ENCODE measurements at places on chromosomes 1 and 21. TPM values are rescaled to one million over a fixed set of nuclear protein-coding genes. Genes with fewer than 3 reads are reported as not detected.
A peak's percentile ranks its signal among the peaks of the same experiment; 100 is the strongest.

Gene AGPAT3
- total RNA-seq = 48.7 TPM

Gene C1orf141
- not detected for total RNA-seq

Gene GBP3
- 30.1 TPM for total RNA-seq

Gene ETNK2
- total RNA-seq = 3.8 TPM

Gene LORICRIN
- total RNA-seq = not detected

Gene ITSN1
- total RNA-seq = 22.8 TPM

Gene P3H1
- total RNA-seq = 27.9 TPM

- DNase-seq = peak; percentile 70
- H3K27ac ChIP-seq = no peak overlapping the region
- no peaks in the 10 kb centered on the region for H3K36me3 ChIP-seq
- H3K27me3 ChIP-seq = peaks cover 16% of the 10 kb centered on the region
- H3K4me1 ChIP-seq = no peaks in the 10 kb centered on the region
Observed at GRCh38 chr1:47532921-47533792, 95.3 kb downstream of the FOXD2 start.

DNA sequence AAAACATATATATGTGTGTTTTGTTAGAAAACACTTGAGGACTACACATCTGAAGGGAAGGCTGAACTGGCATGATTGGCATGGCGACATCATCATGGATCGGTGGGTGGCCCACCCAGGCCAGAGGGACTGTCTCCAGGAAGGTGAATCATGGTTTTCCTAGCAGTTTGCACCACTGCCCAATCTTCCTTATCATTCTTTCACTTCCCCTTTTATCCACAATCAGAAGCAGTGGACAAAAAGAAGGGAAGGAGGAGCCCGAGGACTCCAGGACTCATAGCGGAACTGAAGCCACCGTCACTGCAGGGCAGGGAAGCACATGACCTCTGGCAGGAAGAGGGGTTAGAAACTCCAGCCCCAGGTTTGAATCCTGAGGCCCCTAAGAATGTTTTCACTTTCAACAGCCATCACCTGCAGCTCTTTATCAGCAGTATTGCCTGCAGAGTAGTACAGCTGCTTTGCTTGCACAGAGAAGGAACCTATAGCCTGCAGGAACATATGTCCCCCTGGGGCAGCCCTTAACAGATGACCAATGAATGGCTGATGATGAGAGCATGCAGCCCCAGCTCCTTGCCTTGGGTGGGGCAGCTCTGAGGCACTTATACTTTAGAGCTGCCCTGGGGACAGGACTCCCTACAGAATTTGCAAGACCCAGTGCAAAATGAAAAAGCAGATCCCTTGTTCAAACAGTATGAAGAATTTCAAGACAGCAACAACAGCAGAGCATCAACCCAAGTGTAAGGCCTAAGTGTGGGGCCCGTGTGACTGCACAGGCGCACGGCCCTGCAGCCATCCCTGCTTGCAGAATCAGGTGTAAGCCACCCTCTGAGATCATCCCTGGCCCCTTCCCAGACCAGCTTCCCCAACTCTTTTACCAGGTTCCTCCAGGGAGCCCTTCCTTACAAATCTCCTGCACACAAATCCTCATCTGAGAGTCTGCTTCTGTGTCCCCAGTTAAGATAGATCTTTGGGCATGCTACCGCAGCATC lies 241.8 kb upstream of the IRF2BP2 start:
- H3K36me3 ChIP-seq = no peaks in the 10 kb centered on the region
- H3K27me3 ChIP-seq = no peaks in the 10 kb centered on the region
- no peak for DNase-seq
- no peak overlapping the region for H3K27ac ChIP-seq

DNA sequence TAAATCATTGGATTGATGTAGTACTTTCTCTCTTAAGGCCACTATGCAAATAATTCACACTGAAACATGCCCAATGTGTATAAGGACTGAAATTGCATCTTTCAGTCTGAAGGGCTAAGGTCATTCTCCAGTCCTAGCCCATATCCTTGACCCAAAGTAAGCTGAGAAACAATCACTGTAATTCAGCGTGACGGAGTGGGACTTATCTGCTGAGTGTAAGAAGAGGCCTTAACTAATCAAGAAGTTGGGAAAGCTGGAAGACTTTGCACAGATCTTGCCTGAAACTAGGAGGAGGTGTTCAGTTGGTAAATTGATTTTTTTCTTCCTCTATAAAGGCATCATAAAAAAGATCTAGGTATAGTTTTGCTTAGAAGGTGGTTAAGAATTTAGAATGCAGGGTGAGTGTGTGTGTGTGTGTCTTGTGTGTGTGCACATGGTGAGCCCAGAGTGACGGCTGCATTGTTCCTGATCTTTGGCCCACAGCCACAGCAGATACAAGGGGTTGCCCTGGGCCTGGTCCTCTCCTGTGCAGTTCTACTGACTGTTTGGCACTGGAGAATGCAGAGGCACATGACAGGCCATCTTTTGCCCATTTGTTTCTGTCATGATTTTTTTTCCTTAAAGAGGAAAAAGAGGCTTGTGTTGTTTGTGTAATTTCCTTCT lies 13.3 kb upstream of the PPP2R5A start:
- no peaks in the 10 kb centered on the region for H3K36me3 ChIP-seq
- no peak overlapping the region for H3K4me3 ChIP-seq
- H3K27me3 ChIP-seq = no peaks in the 10 kb centered on the region
- no peak overlapping the region for H3K27ac ChIP-seq
- peak; percentile 49 for DNase-seq

DNA sequence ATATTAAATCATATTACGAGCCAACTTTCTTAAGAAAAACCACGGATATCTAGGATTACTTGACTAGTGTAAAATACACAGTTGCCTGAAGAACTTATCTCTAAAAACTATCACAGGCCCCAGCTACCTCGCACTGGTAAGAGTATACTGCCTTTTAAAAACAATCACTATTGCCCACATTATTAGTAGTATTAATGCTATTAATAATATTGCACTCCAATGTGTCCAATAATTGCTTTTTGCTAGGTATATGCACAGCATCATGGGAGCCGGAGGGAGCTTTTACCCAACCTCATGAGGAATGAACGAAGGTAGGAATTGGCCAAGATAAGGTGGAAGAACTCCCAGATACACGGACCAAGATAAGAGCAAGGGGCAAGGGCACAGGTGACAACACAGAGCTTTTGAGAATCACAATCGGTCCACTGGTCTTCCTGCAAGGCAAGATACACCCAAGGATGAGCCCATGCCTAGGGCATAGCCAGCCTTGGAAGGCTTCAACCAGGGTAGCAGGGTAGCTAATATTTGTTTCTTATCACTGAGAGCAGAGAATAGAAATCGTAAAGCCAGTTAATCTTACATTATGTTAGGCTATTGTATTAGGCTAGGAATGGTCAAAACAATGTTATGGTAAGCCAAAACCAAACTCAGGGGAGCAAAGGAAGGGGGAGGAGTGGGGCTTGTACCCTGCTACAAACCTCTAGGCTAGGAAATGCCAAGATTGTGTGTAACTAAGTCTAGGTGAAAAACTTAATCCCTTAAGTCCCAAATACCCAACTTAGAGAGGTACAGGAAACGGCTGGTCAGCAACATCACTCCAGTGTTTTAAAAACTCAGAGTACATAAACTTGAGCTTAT lies 9.4 kb downstream of the GLUL start:
- peaks cover 52% of the 10 kb centered on the region for H3K36me3 ChIP-seq
- H3K4me3 ChIP-seq = no peak overlapping the region
- DNase-seq = no peak
- H3K27me3 ChIP-seq = no peaks in the 10 kb centered on the region

GRCh38 chr1:225004396-225004795 lies 74.9 kb downstream of the DNAH14 start:
- no peak overlapping the region for H3K4me3 ChIP-seq
- no peaks in the 10 kb centered on the region for H3K27me3 ChIP-seq
- H3K36me3 ChIP-seq = no peaks in the 10 kb centered on the region
- no peaks in the 10 kb centered on the region for H3K4me1 ChIP-seq

GRCh38 chr1:3002349-3003038 lies 18.8 kb upstream of the ACTRT2 start:
- no peaks in the 10 kb centered on the region for H3K36me3 ChIP-seq
- no peaks in the 10 kb centered on the region for H3K27me3 ChIP-seq
- DNase-seq = no peak
- H3K4me1 ChIP-seq = no peaks in the 10 kb centered on the region
- no peak overlapping the region for H3K4me3 ChIP-seq

GRCh38 chr1:25897754-25898153 lies 8.5 kb downstream of the STMN1 start:
- H3K4me1 ChIP-seq = peaks cover 12% of the 10 kb centered on the region
- no peaks in the 10 kb centered on the region for H3K27me3 ChIP-seq
- DNase-seq = no peak
- no peak overlapping the region for H3K27ac ChIP-seq
- peaks cover 6% of the 10 kb centered on the region for H3K36me3 ChIP-seq
- no peak overlapping the region for H3K4me3 ChIP-seq

DNA sequence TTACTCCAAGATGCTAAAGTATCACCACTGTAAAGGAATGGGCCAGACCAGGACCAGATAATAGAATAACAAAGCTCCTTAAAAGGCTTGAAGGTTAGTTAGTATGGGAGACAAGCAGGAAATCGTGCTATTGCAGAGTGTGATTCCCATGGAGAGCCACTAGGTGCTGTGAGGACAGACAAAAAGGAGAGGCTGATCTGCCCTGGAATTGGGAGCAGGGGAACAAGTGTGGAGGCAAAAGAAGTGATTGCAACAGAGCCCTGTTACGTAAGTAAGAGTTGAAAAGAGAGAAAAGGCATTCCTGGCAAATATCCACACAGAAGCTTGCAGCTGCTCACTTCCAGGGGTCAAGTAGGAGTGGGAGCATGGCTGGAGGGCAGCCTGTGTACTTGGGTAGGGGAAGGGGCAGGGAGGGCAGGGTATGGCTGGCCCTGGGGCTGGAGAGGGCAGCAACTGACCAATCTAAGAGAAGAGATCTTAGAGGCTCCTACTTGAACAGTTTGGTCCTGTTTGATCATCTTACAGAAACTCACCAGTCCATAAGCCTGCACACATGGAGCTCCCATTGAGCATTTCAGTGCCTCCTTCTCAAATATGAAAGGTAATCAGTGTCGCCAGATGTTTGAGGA lies 207.7 kb upstream of the GJB5 start:
- H3K4me3 ChIP-seq = no peak overlapping the region
- peaks cover 11% of the 10 kb centered on the region for H3K27me3 ChIP-seq
- no peaks in the 10 kb centered on the region for H3K36me3 ChIP-seq
- no peak for DNase-seq

GRCh38 chr21:45032332-45032731 lies 42.0 kb upstream of the ADARB1 start:
- no peak overlapping the region for H3K27ac ChIP-seq
- peaks cover 32% of the 10 kb centered on the region for H3K4me1 ChIP-seq
- DNase-seq = no peak
- no peaks in the 10 kb centered on the region for H3K27me3 ChIP-seq
- H3K4me3 ChIP-seq = no peak overlapping the region

DNA sequence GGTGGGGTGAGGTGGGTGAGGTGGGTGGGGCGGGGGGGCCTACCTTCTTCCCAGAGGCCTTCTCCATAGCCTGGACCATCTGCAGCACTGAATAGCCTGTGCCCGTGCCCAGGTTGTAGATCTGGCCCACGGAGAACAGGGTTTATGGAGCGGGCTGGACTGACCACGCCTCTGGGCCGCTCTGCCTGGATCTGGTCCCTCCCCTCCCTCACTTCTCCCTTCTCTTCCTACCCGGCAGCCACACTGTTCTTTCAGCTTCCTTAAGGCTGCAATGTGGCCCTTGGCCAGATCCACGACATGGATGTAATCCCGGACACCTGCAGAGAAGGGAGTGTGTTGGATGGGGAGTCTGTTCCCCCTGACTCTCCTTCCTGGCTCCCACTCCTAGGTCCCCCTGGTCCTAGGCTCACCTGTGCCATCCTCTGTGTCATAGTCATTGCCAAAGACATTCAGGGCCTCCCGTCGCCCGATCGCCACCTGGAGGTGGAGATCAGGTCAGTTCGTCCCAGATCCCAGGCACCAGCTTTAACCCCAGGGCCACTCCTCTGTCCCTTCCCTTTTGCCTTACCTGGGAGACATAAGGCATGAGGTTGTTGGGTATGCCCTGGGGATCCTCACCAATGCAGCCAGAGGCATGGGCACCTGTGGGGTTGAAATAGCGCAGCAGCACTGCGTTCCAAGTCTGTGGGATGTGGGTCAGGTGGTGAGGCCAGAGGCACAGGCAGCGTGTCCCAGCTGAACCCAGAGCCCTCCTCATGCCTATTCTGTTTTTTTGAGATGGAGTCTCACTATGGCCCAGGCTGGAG lies 3.9 kb downstream of the GALE start:
- H3K4me3 ChIP-seq = no peak overlapping the region
- no peaks in the 10 kb centered on the region for H3K36me3 ChIP-seq
- peaks cover 35% of the 10 kb centered on the region for H3K4me1 ChIP-seq
- H3K27ac ChIP-seq = no peak overlapping the region
- H3K27me3 ChIP-seq = no peaks in the 10 kb centered on the region

DNA sequence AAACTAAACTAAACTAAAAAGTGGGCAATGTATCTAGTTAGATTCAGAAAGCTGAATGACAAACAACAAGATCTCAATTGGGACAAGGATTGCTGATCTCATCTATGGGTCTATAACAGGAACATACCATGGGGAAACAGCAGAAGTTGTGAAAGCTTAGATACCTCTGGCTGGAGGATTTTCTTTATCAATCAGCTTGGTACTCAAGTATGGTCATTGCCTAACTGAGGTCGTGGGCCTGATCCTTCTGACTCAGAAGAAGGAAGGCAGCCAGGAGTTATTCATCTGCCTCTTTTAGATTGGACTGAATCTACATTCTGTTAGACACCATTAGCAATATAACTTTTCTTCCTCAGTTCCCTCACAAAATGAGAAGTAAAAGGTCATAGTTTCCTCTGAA lies 39.7 kb downstream of the DNTTIP2 start:
- H3K27ac ChIP-seq = no peak overlapping the region
- no peak overlapping the region for H3K4me3 ChIP-seq

DNA sequence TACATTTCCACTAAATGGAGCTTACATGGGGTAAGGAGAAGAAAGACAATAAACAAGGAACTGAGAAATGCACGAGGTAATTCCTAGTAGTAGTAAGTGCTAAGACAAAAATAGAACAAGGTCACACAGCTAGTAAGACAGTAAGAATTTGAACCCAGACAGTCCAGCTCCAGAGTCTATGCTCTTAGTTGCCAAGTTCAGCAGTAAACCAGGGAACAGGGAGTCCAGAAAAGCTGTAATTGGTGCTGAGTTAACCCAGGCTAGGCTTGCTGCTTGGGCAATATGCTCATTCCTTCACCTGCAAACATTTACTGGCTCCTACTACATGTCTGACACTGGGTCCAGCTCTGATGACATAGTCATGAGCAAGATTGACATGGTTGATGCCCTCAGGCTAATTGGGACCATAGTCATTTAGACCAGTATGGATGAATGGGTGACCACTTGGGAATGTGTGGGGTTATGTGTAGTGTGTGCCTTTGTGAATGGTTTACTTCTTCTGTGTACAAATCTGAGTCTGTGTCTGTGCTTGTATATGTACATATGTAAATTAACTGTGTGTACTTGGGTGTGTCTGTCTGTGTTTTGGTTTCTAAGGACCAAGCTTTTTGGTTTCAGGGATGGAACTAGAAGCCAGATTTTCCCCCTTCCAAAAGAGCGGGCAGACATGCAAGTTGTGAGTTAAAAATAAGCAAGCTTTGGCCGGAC lies 2.0 kb downstream of the GPX7 start:
- no peak for DNase-seq
- no peaks in the 10 kb centered on the region for H3K27me3 ChIP-seq
- H3K27ac ChIP-seq = peak overlapping the region; percentile 84
- H3K4me3 ChIP-seq = no peak overlapping the region

Measured in heart left ventricle (tissue), 16 donors.